ENCODE measurements at places on chromosomes 13 and 19.

GRCh38 chr13:50144246-50145160, 129.3 kb downstream of the KCNRG start:
- no peak for DNase-seq

- DNase-seq, result no peak
These were observed 302.0 kb upstream of the MIR17HG start for GRCh38 chr13:91045351-91046034.

DNA sequence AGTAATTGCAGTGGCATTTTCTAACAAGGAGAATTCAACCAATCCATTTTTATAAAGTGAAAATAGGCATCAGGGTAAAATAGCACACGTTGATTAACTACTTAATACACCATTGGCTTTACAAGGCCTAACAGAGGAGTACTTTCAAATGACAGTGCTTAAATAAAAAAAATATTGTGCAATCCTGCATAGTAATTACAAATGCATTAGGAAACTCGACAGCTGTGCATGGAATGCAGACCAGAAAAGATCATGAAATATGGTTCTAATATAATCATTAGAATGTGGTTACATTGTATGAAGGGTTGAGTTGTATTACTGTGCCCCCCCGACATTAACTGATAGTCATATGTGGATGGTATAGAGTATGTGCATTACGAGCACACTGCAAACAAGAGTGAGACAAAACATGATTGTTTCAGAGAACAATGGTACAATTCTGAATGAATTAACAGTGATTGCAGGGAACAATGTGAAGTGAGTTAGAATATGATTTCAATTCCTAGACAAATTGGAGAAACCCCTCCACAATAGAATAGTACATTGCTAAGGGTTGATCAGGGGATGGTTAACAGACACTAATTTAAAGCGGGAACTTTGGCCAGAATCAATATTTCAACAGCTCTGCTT, 270.6 kb downstream of the GPC5 start:
- DNase-seq, result no peak

DNA sequence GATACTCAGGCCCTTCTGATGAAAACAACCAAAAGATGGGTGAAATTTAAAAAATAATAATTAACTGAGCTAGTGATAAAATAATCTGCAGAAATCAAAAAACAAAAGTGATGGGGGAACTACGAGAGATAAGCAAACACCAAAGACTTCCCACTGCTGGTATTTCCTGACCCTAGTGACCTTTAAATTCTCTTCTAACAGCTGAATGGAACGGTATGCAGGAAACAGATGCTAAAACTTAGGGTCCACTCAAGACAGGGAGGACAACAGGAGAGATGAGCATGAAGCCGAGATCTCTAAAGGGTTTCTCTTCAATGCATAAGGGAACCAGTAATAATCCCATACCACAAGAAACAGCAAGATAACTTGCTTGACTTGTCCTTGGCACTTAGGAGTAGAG, 50.8 kb downstream of the USP12 start:
- DNase-seq, result no peak

DNA sequence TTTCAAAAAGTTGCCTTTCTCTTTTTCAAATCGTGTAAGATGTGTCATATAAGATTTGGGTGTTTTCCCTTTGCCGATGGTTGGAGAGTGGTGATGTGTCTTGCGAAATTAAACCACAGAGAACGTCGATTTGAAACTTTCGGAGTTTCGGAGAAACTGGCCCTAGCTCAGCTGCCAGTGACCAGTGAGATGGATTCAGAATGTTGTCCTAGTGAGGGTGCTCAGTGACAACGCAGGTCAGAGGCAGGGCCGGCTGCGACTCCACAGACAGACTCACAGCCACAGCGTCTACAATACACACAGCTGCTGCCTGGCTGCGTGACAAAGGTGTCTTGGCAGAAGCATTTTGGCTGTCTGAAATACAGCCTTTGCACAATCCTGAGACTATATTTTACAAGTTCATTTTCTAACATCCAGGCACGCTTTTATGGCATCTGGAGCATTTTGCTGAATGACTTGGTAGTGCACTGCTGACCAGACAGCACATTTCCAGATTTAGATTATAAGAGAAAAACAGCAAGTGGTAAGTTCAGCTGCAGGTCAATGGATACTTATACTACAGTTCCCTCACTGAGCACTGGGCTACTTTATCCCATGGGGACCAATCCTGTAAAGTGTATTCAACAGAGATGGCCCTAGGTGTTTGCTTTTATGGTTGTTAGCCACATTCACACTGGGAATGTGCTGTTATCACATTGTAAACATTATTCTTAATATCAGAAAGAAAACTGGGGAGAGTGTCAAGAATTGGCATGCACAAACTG, 207.5 kb downstream of the KCNRG start:
- peak; percentile 50 for DNase-seq

- DNase-seq, result no peak
These were observed 112.8 kb downstream of the TDRD3 start for GRCh38 chr13:60509601-60510386.

GRCh38 chr13:100528353-100528752, 60.2 kb downstream of the GGACT start:
- no peak for DNase-seq

Measured in CD4-positive, alpha-beta T cell treated with Interleukin-15 for 4 hours (primary cell).